ENCODE measurements at places on chromosomes 3 and 15. TPM values are rescaled to one million over a fixed set of nuclear protein-coding genes. Genes with fewer than 3 reads are reported as not detected.

CX3CR1 gene
- under 0.01 TPM for total RNA-seq

ACVR2B gene
- 1.8 TPM for total RNA-seq

ITIH4 gene
- 0.68 TPM for total RNA-seq

SLC12A6 gene
- total RNA-seq, result 5.5 TPM

AADAC gene
- 0.49 TPM for total RNA-seq

LINGO1 gene
- not detected for total RNA-seq

SMAD6 gene
- total RNA-seq, result 2.0 TPM

SLC22A13 gene
- total RNA-seq, result 0.29 TPM

ACP3 gene
- 0.59 TPM for total RNA-seq

WNT7A gene
- total RNA-seq, result not detected

HRG gene
- not detected for total RNA-seq

CHRM5 gene
- not detected for total RNA-seq

NANOGP8 gene
- total RNA-seq, result not detected

SMCO1 gene
- not detected for total RNA-seq

CCR2 gene
- total RNA-seq, result not detected

MITF gene
- total RNA-seq, result 4.3 TPM

RUBCN gene
- total RNA-seq, result 20.7 TPM

FOXL2 gene
- total RNA-seq, result 0.36 TPM

MYO5C gene
- 1.2 TPM for total RNA-seq

GPR149 gene
- total RNA-seq, result not detected

FBLN2 gene
- total RNA-seq, result 52.7 TPM

PLA2G4E gene
- not detected for total RNA-seq

SUMF1 gene
- 43.5 TPM for total RNA-seq

LDHAL6B gene
- total RNA-seq, result not detected

DGKG gene
- total RNA-seq, result 15.3 TPM

NR2E3 gene
- not detected for total RNA-seq

SERINC4 gene
- not detected for total RNA-seq

AGBL1 gene
- not detected for total RNA-seq

TMIE gene
- total RNA-seq, result 0.10 TPM

CCR3 gene
- total RNA-seq, result 0.10 TPM

CEMIP gene
- 1.1 TPM for total RNA-seq

GABRA5 gene
- total RNA-seq, result not detected

IMPG2 gene
- total RNA-seq, result under 0.01 TPM

SCG3 gene
- total RNA-seq, result not detected

Data from RPMI7951 (cell line).